ENCODE measurements at places on chromosomes 1 and 21.
A peak's percentile ranks its signal among the peaks of the same experiment; 100 is the strongest.

GRCh38 chr1:47569681-47570470 lies 132.0 kb downstream of the FOXD2 start:
- DNase-seq = peak; percentile 93

GRCh38 chr1:12658531-12659453 lies 14.9 kb downstream of the AADACL4 start:
- DNase-seq = peak; percentile 66

DNA sequence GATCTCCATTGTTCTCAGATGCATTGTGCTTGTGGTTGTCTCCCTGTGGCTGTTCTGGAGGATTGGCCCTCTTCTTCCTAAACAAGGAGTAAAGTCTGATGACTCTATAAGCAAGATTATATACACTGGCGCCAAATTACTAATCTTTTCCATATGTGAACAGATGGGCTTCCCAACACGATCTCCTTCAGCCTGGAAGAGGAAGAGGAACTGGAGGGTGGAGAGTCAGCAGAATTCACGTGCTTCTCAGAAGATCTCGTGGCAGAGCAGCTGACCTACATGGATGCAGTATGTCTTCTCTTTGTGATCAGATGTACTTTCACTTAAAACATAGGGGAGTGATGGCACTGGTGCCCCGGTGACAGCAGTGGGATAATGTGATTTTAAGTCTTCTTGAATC lies 78.7 kb downstream of the RGL1 start:
- DNase-seq = peak; percentile 33

DNA sequence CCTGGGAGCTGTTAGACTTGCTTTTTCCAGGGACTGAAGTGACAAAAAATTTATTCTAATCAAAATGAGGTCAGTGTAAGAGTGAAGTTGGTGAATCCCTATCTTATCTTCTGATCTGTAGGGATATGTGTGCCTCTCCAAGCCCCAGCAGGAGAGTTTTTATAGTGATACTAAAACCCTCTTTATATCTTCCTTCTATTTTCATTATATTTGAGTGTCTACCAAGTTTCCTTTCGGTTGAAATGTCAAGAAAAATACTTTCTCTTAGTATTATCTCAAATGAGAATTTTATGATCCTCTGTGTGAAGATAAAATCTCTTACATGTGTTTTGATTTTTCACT lies 18.9 kb downstream of the C1orf21 start:
- no peak for DNase-seq

GRCh38 chr1:38651669-38652068 lies 207.9 kb downstream of the RRAGC start:
- DNase-seq = no peak

DNA sequence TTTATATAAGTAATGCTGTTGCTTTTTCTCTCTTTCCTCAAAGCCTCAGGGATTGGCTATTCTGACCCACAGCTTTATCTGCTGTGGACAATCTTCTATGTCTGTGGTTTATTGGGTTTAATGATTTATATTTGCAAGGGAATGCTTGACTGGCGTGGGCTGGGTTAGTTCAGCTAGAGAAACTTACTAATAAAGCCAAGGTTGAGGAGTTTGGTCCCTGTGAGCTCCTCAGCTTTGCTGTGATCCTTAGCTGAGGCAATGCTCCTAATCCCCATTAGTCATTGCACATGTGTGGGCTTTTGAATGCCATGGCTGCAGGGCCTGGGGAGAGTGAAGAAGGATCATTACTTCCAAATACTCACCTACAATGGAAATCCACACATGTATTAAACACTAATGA lies 179.3 kb downstream of the ZNF326 start:
- DNase-seq = no peak

GRCh38 chr1:20386323-20387081 lies 95.8 kb downstream of the VWA5B1 start:
- DNase-seq = no peak

DNA sequence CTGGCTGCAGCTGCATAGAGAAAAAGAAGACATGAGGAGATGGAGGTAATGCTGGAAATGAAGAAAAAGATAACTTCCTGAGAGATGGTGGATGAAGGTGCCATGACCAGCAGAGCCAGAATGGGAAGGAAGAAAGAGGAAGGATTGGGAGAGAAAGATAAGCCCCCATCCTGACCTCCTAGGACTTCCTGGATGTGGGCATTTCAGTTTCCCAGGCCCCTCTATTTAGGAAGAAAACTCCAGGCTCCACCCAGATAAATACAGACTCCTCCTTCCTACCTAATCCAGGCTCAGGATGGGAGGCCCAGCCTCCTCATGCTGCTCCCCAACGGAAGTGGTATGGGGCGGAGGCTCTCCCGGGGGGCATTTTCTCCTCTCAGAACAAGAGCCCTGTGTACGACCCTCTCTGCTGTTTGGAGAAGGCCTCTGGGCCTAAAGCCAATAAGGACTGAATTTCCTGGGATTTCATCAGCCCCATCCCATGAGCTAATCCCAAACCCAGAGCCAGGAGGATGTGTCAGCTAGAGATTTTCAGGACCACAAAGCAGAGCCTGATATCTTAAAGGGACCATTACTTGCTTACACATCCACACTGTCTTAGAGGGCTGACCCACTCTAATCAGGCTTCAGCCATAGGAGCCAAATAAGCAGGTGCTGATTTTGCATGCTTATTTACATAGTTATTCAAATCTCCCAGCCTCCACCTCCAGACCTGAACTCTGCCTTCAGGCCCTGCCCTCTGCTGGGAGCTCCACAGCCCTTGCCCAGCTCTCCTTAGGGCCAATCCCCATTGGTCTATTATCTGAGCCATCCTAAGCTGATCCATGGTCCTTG lies 5.1 kb upstream of the ARHGEF2 start:
- peak; percentile 100 for DNase-seq

DNA sequence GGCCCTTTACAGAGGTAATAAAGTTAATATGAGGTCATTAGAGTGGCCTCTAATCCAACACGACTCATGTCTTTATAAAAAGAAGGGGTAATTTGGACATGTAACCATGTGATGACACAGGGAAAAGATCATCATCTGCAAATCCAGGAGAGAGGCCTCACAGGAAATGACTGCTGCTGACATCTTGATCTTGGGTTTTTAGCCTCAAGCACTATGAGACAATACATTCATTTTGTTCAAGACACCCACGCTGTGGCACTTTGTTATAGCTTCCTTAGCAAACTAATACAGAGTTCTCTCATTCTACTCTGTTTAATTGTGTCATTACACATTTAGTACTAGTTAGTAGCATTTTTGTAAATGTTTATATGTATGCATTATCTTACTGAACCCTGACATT lies 64.0 kb upstream of the RUNX1 start:
- peak; percentile 17 for DNase-seq

DNA sequence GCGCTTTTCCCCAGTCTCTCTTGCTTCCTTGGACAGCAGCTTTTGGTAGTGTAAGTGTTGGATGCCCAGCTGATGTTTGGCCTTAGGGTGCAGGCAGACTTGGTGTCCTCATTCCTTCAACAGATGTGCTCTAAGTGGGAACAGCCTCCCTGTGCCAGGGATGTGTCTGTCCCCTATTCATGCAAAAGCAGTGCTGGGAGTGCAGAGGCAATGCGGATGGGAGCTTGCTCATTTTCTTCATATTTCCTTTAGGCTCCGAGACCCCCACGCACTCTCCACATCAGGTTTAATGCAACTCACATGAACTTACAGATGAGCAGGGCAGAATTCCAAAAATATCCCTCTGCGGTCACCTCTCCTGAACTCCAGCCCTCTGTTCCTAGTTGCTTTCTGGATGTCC lies 96.1 kb downstream of the IER5 start:
- no peak for DNase-seq

DNA sequence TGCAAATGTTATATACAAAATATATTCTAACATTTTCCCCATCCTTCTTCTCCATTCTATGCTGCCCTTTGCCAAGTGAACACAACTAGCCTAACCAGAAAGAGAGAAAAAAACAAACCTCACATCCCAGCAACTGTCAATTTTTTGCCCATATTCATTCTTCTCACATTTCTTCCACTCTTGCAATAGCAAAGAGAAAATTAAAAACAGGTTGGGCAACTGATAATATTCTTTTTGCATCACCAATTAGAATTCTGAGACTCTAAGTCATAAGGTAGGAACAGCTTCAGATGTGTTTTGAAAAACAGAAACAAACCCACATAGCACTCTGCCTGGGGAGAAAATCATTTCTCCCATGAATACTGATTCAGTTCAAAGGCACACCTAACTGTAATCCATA lies 25.2 kb upstream of the EXO1 start:
- peak; percentile 41 for DNase-seq

GRCh38 chr1:64487061-64487460 lies 17.1 kb downstream of the CACHD1 start:
- DNase-seq = no peak

DNA sequence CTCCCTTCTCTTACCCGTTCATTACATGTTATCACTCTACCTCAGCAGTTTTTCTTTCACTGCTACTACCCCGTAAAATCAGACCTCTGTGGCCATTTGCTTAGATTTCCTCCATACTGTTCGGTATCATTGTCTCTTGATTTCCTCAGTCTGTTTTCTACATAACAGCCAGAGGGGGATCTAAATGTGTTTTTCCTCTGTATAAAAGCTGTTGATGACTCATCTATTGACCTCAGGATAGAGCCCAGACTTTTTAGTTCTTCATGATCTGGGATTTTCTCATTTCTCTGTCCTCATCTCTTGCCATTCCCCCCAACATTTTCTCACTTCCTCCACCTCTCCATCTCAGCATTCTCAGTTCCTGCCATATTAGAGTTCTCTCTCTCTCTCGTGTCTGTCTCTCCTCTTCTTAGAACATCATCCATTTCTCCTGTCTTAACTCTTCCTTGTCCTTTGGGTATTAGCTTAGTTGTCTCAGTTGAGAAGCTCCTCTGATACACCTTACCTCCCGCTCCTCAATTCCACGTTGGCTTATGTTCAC lies 10.5 kb downstream of the OTUD3 start:
- DNase-seq = peak; percentile 20

DNA sequence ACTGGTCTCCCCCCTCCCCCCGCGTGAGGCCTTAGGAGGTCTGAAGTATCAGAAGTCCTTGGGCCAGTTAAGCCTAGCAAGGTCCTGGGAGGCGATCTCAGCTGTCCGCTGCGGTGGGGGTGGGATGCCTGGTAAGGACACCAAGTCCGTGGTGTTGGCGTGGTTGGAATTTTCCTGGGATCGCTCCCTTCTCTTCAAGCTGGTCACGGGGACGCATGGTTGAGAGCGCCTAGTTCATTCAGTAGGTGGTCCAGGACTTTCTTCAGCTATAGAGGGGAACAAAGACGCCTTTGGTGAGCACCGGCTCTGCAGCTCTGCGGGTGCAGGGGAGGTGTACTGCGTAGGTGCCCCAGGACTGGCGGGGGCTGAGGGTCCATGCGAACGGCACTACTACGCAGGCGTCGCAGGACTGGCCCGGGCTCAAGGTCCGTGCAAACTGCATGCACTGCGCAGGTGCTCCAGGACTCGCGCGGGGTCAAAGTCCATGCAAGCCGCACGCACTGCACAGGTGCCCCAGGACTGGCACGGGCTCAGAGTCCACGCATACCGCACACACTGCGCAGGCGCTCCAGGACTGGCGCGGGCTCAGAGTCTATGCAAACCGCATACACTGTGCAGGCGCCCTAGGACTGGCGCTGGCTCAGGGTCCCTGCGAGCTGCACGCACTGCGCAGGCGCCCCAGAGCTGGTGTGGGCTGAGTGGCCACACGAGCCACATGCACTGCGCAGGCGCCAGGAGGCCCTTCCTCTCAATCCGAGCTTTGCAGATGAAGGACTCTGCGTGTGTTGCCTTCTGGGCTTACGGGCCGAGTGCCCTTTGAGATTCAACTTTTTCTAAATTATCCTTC lies 36.6 kb upstream of the HMGN1 start:
- DNase-seq = peak; percentile 77

DNA sequence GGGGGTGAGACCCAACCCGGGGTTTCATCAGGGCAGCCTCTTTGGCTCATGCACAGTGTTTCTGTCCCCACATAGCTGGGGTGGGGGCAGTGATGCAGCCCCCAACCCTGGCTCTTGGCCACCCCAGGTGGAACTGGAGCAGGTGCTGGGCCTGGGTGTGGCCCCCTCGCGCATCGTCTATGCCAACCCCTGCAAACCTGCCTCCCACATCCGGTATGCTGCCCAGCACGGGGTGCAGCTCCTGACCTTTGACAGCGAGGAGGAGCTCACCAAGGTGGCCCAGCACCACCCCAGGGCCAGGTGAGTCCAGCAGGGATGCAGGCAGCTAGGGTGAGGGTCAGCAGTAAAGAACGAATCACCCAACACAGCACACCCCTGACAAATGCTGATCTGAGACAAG lies 72.3 kb upstream of the TINAGL1 start:
- DNase-seq = no peak

DNA sequence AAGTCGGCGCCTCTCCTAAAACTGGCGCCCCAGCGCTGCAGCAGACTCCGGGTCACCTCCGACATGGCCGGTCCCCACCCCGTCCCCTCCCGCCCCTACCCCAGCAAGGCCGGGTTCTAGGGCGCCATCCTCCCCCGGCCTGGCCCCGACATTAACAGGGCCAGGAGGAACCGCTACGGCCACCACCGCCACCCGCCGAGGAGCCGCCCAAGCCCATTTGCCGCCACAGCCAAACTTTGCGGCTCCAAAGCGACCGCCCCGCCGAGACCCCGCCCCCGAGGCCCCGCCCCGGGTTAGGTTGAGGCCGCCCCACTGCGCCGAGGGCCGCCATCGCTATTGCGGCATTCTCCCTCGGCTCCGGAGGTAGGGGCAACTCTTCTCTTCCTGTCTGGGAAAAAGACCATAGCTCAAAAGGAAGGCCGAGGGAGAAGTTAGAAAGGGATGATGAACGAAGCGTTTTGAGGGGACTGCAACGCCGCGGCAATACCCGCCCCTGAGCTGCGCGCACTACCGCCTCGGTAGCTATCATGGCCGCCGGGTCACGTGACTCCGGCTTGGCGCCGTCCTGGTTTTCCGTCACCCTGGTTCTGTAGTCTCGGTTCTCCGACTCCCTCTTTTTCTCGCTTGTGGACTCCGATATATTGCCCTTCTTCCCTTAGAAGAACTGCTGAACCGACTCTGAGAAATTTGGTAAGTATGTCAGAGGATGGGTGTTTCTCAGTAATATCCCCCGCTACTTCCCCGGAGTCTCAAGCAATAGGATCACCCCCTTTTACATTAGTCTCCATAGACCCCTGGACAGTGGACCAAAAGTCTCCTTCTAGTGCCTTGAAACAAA lies at the start of the genes AIDA and BROX:
Gene AIDA, minus strand, starts transcription at position 239 of the 838 bp plus-strand sequence. Its CDS starts 174 bp downstream, at position 65.
Gene BROX, plus strand, starts transcription at position 312 of the 838 bp plus-strand sequence. CDS start 3,136 bp downstream, outside the sequence.
- DNase-seq = peak; percentile 81

GRCh38 chr1:208059409-208060001 lies 148.6 kb upstream of the CD34 start:
- DNase-seq = no peak

- DNase-seq = no peak
Measured at GRCh38 chr1:226804907-226805759, 65.3 kb upstream of the PSEN2 start.

DNA sequence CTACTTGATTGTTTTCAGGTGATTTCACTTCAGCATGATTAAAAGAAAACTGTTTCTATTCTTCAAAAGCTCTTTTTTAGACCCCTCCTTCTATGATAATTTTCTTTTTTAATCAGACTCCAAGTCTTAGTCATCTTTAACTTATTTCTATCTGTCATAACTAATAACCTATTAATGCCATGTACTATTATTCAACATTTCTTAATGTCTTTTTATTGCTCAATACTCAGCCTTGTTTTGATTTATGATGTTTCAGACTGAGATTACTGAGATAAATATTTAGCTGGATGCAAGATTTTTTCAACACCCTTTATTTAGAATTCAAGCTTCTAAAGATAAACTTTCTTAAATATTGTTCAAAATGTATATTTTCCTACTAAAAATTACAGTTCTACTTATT lies 53.6 kb downstream of the ATP6V1G3 start:
- DNase-seq = peak; percentile 17

Data from AG10803 (cell line).